ENCODE measurements at places on chromosomes 6 and 20. TPM values are rescaled to one million over a fixed set of nuclear protein-coding genes. Genes with fewer than 3 reads are reported as not detected.

DNA sequence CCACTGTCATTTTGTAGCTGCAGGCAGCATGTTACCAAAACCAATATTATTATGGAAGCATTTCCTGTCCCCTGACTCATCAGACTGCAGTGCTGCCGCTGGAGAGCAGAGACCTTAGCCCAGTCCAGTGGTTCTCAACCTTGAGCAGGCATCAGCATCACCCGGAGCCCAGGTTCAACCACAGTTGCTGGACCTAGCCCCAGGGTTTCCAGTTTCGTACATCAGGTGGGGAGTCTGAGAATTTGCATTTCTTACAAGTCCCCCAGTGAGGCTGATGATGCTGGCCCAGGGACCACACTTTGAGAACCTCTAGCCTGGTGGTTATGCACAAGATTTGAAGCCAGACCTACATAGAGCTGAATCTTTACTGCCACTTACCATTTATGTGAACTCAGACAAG, 47.3 kb downstream of the LY86 start:
- H3K36me3 ChIP-seq = no peaks in the 10 kb centered on the region
- H3K27me3 ChIP-seq = no peaks in the 10 kb centered on the region
- H3K4me3 ChIP-seq = no peak overlapping the region

DNA sequence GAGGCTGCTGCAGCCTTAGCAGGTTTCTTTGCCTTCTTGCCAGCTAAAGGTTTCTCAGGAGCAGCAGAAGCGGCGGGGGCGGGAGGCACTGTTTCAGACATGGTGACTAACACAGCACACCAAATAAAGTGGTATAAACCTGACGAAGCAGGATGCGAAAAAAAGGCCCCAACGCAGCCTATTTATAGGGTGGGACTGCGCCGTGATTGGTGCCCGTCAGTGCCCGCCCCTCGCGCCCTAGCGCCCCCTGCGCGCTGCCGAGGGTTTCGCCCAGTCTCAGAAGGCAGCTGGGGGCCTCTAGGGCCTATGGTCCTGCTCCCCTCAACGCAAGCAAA, 55.0 kb downstream of the TRIM38 start:
- no peaks in the 10 kb centered on the region for H3K4me1 ChIP-seq
- peak; percentile 26 for DNase-seq
- H3K36me3 ChIP-seq = no peaks in the 10 kb centered on the region
- no peak overlapping the region for H3K4me3 ChIP-seq

GRCh38 chr20:3863317-3863716, 16.7 kb downstream of the MAVS start:
- no peak overlapping the region for H3K27ac ChIP-seq
- H3K27me3 ChIP-seq = no peaks in the 10 kb centered on the region
- no peak for DNase-seq
- H3K4me3 ChIP-seq = no peak overlapping the region
- no peaks in the 10 kb centered on the region for H3K4me1 ChIP-seq

DNA sequence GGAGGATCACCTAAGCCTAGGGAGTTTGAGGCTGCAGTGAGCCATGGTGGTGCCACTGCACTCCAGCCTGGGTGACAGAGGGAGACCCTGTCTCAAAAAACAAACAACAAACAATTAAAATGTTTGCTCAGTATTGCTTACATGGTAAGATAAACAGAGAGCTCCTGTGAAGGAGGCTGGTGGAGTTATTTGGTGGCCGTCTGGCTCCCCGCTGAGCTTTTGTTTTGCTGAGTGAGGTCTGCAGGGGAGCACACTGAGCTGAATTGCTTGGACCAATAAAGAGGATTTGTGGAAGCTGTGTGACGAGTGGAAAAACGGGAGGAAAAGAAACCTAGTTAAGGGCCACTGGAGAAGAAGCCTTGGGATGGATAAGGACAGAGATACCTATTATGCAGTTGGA, 41.1 kb upstream of the BMP6 start:
- H3K4me1 ChIP-seq = peaks cover 8% of the 10 kb centered on the region
- no peaks in the 10 kb centered on the region for H3K27me3 ChIP-seq

GRCh38 chr6:14883921-14884320, 361.9 kb upstream of the JARID2 start:
- no peak for DNase-seq
- no peaks in the 10 kb centered on the region for H3K36me3 ChIP-seq
- no peaks in the 10 kb centered on the region for H3K27me3 ChIP-seq
- H3K27ac ChIP-seq = no peak overlapping the region
- H3K4me3 ChIP-seq = no peak overlapping the region
- H3K4me1 ChIP-seq = no peaks in the 10 kb centered on the region

- peaks cover 26% of the 10 kb centered on the region for H3K4me1 ChIP-seq
- no peak overlapping the region for H3K27ac ChIP-seq
- H3K36me3 ChIP-seq = no peaks in the 10 kb centered on the region
- DNase-seq = no peak
Measured at GRCh38 chr20:57904314-57905105, 194.7 kb upstream of the PMEPA1 start.

- DNase-seq = no peak
- H3K27me3 ChIP-seq = no peaks in the 10 kb centered on the region
- peaks cover 25% of the 10 kb centered on the region for H3K4me1 ChIP-seq
- H3K4me3 ChIP-seq = no peak overlapping the region
Measured at GRCh38 chr6:148770408-148771211, 23.8 kb downstream of the UST start.

- no peak overlapping the region for H3K27ac ChIP-seq
- H3K27me3 ChIP-seq = no peaks in the 10 kb centered on the region
- DNase-seq = no peak
- no peak overlapping the region for H3K4me3 ChIP-seq
- no peaks in the 10 kb centered on the region for H3K4me1 ChIP-seq
Measured at GRCh38 chr20:5216663-5217062, 89.9 kb downstream of the CDS2 start.

GRCh38 chr6:431504-431903, 40.0 kb downstream of the IRF4 start:
- no peaks in the 10 kb centered on the region for H3K36me3 ChIP-seq
- DNase-seq = no peak

DNA sequence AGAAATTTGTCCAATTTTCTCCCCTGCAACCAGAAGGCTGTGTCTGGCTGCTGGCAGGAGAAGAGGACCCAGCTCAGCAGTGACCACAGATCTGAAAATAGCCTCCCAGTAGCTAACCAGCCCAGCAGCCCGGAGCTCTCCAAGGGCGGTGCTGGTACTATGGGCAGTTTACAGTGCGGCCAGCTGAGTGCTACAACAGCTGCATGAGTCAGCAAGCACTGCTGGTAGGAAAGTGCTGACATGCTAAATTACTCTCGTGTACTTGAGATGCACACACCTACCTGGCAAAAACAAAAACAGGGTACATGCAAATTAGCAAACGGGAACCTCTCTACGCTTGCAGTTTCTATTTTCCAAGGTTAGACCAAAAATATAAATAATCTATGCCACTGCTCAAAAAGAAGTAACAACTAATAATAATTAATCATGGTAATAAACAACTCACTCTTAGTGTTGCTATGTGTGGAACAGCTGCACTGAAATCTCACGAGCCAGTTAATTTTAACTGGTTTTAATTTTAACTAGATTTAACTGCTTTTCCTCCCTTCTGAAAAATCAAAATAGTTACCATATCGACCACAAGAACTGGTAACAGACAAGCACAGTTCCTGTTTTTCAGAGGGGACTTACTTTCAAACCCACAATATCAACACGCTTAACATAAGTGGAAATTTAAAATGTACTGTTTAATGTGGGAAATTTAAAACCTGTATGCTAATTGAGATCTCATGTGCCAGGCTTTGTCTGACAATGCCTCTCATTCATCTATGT, 10.8 kb downstream of the BACH2 start:
- peak; percentile 84 for DNase-seq
- no peaks in the 10 kb centered on the region for H3K36me3 ChIP-seq
- no peaks in the 10 kb centered on the region for H3K27me3 ChIP-seq
- H3K4me1 ChIP-seq = peaks cover 19% of the 10 kb centered on the region

DNA sequence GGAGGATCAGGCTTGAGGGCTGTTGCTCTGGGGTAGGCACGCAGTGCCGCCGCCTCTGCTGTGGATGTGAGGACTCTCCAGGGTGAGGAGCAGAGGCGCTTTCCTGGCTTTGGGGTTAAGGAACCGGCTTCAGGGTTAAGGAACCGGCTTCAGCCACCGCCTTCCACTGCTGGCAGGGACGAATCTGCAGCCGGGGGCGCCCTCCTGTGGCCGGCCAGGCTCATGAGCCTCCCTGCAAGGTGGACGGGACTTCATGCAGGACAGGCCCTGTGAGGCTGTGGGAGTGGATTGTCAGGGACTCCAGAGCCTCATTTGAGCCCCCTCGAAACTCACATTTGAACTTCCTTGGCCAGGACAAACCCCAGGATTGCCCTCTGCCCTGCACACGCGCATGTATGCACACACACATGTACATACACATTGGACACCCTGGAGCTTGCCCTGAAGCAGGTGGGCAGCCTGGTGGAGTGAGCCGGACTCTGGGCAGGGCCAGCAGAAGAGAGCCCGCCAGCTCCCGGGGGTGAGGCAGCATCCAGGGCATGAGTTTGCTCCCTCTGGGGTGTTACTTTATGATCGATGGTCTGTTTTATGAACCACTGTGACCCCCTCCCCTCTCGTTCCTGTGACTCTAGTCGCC, 146.9 kb downstream of the PHACTR3 start:
- H3K27ac ChIP-seq = no peak overlapping the region
- no peak overlapping the region for H3K4me3 ChIP-seq
- no peaks in the 10 kb centered on the region for H3K4me1 ChIP-seq
- peak; percentile 63 for DNase-seq

GRCh38 chr6:125954735-125955339, 1.7 kb upstream of the HINT3 start:
- peaks cover 29% of the 10 kb centered on the region for H3K4me1 ChIP-seq
- DNase-seq = no peak
- H3K27ac ChIP-seq = no peak overlapping the region

- no peak overlapping the region for H3K4me3 ChIP-seq
- H3K4me1 ChIP-seq = peaks cover 8% of the 10 kb centered on the region
- H3K27me3 ChIP-seq = no peaks in the 10 kb centered on the region
- no peak overlapping the region for H3K27ac ChIP-seq
- H3K36me3 ChIP-seq = peaks cover 2% of the 10 kb centered on the region
Measured at GRCh38 chr20:57350081-57350710, 859 bp upstream of the RAE1 start.

GRCh38 chr6:166268431-166268830, 39.8 kb downstream of the PRR18 start:
- no peak overlapping the region for H3K27ac ChIP-seq
- no peak for DNase-seq
- no peak overlapping the region for H3K4me3 ChIP-seq

- H3K27ac ChIP-seq = no peak within 1 kb of the TSS
- no peaks in the 10 kb centered on the region for H3K36me3 ChIP-seq
- peak; percentile 34 for DNase-seq
- H3K4me3 ChIP-seq = no peak within 1 kb of the TSS
- H3K27me3 ChIP-seq = no peaks in the 10 kb centered on the region
Measured at GRCh38 chr6:128882991-128883611, at the start of gene LAMA2. Gene LAMA2 (plus strand): TSS chr6:128883138. CDS start chr6:128883246, 108 bp downstream.

DNA sequence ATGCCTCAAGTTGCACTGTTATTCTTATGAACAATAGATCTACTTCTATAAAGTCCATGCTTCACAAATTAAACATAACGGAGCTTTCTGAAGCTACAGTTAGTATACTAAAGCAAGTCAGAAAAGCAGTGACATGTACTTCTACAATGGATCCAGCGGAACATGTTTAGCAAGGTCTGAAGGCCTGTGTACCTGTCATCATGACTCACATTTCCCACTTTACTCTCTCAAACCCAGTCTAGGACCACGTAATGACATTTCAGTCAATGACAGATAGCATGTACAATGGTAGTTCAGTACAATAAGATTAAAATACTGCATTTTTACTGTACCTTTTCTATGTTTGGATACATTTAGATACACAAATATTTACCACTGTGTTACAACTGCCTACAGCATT, 132.1 kb downstream of the MMS22L start:
- H3K4me3 ChIP-seq = no peak overlapping the region
- H3K4me1 ChIP-seq = no peaks in the 10 kb centered on the region
- no peaks in the 10 kb centered on the region for H3K36me3 ChIP-seq
- no peak overlapping the region for H3K27ac ChIP-seq
- H3K27me3 ChIP-seq = no peaks in the 10 kb centered on the region
- no peak for DNase-seq

GRCh38 chr6:87053312-87053711, 41.6 kb downstream of the CGA start:
- H3K27ac ChIP-seq = no peak overlapping the region
- no peak for DNase-seq
- H3K36me3 ChIP-seq = no peaks in the 10 kb centered on the region
- no peaks in the 10 kb centered on the region for H3K27me3 ChIP-seq
- no peak overlapping the region for H3K4me3 ChIP-seq

GRCh38 chr6:151681433-151682059, 125.9 kb upstream of the ESR1 start:
- DNase-seq = no peak
- no peak overlapping the region for H3K4me3 ChIP-seq
- H3K27me3 ChIP-seq = no peaks in the 10 kb centered on the region
- no peaks in the 10 kb centered on the region for H3K36me3 ChIP-seq
- no peak overlapping the region for H3K27ac ChIP-seq

DNA sequence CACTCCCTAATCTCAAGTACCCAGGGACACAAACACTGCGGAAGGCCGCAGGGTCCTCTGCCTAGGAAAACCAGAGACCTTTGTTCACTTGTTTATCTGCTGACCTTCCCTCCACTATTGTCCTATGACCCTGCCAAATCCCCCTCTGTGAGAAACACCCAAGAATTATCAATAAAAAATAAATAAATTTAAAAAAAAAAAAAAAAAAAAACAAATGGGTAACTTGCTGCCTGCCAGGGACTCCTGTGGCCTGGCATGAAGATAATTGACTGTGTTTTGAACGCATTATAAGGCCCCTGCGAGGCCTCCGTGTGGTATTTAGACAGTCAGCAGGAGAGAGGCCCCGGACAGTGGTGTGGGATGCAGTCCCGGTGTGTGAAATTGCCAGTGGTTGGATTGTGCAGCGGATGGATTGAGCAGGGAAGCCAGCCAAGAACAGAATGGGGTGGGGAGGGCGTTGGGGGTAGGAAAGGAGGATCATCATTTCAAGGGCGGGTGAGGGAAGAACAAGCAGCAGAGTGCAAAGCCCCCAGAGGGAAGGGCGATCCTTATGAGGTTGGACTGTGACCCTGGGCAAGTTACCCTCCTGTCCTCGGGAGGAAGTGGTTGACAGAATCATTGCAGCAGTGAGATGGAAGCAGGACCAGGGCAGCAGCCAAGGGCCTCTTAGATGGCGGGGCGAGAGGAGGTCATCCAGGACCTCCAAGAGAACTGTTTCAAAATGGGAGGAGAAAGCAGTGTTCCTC, 43.3 kb downstream of the PPARD start:
- no peaks in the 10 kb centered on the region for H3K4me1 ChIP-seq
- no peak overlapping the region for H3K27ac ChIP-seq
- H3K27me3 ChIP-seq = no peaks in the 10 kb centered on the region
- H3K36me3 ChIP-seq = no peaks in the 10 kb centered on the region

GRCh38 chr6:152170702-152171667, 363.5 kb downstream of the ESR1 start:
- H3K27me3 ChIP-seq = no peaks in the 10 kb centered on the region
- H3K36me3 ChIP-seq = no peaks in the 10 kb centered on the region
- H3K4me3 ChIP-seq = no peak overlapping the region
- H3K4me1 ChIP-seq = no peaks in the 10 kb centered on the region

GRCh38 chr6:80789912-80790570, 683.6 kb downstream of the BCKDHB start:
- H3K4me1 ChIP-seq = no peaks in the 10 kb centered on the region
- H3K27ac ChIP-seq = no peak overlapping the region
- H3K36me3 ChIP-seq = no peaks in the 10 kb centered on the region
- no peaks in the 10 kb centered on the region for H3K27me3 ChIP-seq
- H3K4me3 ChIP-seq = no peak overlapping the region

ZSCAN12 gene
- 3.0 TPM for total RNA-seq

WFDC12 gene
- total RNA-seq = not detected

GSS gene
- total RNA-seq = 24.6 TPM

OVOL2 gene
- total RNA-seq = 3.6 TPM

WFDC2 gene
- 11.9 TPM for total RNA-seq

SMLR1 gene
- total RNA-seq = 0.52 TPM

AVP gene
- not detected for total RNA-seq

SIRPA gene
- total RNA-seq = 20.1 TPM
